ENCODE measurements at places on chromosomes 2 and 18. TPM values are rescaled to one million over a fixed set of nuclear protein-coding genes. Genes with fewer than 3 reads are reported as not detected.

DNA sequence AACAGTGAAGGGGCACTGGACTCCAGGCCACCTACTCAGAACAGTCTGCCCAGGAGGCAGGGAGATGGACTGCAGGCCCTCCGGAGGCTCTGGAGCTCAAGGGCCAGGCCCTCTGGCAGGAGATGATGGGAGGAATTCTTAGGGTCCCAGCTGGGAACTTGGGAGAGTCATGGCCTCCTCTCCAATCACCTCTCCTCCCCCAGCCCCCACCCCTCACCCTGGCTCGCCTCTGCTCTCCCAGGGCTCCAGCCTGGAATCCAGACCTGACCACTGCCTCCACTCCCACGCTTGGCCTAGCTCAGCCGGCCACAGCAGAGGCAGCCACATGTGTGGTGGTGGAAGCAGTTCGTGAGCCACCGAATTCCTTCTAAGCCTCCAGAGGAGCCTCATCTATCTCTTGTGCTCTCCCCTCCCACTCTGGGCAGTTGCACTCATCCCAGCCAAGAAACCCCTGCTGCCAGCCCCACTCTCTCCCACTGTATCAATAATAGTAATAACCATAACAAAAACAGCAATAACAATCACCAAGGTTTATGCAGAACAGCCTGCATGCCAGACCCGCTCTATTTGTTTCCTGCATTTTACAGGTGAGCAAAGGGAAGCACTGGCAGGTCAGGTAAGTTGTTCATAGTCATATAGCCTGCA is 67.4 kb downstream of the TNS1 start:
- no peak for DNase-seq

DNA sequence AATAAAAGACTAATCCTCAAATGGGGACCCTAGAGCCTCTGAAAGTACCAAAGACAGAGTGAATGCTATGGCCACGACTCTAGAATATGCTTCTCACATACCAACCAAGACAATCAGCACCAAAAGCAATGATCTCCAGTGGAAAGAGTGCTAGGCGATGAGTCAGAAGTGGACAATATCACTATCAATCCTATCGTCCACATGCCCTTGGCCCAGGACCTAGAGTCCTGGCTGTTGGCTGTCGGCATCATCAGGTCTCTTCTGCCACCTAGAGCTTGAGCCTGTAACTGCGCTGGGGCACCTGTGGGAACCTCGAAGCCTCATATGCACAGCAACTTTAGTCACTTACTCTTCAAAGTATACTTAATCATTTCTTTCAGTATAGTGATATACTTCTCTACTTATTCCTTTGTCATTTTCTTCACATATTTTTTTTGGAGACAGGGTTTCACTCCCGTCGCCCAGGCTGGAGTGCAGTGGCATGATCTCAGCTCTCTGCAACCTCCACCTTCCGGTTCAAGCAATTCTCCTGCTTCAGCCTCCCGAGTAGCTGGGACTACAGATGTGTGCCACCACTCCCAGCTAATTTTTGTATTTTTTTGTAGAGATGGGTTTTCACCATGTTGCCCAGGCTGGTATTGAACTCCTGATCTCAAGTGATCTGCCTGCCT is 29.7 kb downstream of the NOL10 start:
- peak; percentile 31 for DNase-seq

GRCh38 chr2:20674974-20675679 is 8.2 kb downstream of the GDF7 start:
- no peak for DNase-seq

DNA sequence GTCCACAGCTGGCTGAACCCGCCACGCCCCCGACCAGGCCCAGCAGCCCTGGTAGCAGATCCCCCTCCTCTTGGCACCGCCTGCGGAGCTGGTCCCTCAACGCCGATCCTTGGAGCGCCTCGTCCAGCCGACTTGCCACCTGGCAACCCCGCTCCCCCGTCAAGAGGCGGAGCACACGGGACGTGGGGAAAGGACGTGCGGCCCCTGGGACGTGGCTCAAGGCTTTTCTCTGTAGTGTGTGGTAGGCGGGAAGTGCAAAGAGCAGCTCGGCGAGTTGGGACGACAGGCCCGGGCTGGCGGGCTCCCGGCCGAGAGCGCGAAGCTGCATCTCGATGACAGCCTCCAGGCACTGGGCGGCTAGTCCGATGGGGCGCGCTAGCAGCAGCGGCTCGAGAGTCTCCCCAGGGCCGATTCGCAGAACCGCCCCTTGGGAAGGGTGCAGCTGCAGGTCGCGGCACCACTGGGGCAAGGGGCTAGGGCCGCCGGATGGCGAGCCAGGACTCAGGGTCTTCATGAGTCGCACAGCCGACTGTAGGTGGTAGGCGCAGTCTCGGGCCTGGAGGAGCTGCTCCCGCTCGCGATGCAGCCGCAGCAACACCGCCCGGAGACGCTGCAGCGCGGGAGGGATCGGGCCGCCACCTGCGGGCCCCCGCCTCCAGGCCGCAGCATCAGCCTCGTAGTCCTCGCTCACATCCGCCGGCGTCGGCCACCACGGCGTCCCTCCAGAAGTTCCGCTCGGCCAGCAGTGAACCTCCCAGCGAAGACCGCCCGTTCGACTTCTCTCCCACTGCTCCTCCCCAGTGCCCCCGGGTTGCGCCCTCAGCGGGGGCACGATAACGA is 617 bp downstream of the CCDC142 start:
- DNase-seq: no peak

- DNase-seq: no peak
Measured at GRCh38 chr2:74566076-74566753, 11.7 kb downstream of the DOK1 start.

- no peak for DNase-seq
Measured at GRCh38 chr2:159202568-159203071, 83.9 kb downstream of the WDSUB1 start.

AQP4 gene
- 0.80 TPM for polyA plus RNA-seq

DNA sequence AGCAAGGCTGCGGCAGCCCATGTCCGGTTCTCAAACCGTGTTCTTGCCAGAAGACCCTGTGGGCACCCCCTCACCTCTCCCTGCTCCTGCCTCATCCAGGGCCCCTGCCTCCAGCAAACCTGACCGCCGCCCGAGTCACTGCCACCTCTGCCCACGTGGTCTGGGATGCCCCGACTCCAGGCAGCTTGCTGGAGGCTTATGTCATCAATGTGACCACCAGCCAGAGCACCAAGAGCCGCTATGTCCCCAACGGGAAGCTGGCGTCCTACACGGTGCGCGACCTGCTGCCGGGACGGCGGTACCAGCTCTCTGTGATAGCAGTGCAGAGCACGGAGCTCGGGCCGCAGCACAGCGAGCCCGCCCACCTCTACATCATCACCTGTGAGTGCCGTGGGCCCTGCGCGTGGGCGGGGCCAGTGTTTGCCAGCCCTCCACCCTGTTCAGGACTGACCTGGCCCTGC is 32.2 kb downstream of the MTERF4 start:
- DNase-seq: no peak

DNA sequence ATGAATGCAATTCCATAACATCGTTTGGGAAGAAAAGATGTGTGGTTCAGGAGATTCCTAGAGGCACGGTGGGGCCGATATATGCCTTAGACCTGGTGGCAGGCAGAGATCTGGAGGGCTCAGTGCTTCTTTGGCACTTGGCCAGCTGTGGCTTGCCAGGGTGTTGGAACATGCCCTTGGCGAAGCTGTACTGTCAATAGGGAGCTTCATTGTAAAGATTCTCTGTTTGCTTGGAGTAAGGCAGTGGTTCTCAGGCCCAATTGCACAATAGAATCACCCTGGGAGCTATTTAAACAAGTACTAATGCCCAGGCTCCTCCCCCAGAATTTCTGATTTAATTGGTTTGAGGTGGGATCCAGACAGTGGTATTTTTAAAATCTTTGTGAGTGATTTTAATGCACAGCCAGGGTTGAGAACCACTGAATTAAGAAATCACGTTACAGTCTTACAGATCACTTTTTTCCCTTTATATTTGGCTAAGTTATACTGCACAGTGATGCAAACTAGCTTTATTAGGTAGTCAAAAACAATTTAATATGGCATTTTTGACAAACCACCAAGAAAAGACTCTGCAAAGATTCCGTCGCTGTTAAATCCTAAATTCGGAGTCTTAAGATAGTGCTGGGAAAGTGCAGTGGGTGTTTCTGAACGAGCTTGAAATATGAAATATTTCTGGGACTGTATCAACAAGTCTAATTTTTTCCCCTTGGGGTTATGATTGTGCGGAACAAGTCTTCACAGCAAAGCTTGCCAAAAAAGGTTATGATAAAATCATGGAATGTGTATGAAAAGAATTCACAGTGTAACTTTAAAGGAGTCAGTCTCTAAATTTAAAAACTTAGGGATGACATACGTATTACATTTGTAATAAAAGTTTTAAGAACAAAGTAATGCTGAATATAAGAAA is 78.0 kb downstream of the CRIM1 start:
- no peak for DNase-seq

PIEZO2 gene
- 23.7 TPM for polyA plus RNA-seq

SERPINB5 gene
- polyA plus RNA-seq: 0.13 TPM

DNA sequence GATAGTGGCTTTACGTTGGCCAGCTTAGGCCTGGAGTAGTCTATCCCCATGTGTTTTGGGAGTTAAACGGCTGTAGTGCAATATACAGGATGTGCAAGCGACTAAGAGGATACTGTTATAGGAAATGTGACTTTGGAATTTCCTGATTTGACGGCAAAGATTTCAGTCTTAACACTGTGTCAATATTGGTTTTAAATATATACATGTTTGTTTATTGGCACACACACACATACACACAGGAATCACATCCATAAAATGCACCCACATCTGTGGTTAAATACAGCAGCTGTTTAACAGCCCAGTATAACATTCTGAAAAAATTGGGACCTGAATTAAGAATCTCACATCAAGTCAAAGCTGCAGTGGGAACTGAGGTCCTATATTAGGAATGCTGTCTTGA is 347.1 kb downstream of the TXNL1 start:
- DNase-seq: no peak

DNA sequence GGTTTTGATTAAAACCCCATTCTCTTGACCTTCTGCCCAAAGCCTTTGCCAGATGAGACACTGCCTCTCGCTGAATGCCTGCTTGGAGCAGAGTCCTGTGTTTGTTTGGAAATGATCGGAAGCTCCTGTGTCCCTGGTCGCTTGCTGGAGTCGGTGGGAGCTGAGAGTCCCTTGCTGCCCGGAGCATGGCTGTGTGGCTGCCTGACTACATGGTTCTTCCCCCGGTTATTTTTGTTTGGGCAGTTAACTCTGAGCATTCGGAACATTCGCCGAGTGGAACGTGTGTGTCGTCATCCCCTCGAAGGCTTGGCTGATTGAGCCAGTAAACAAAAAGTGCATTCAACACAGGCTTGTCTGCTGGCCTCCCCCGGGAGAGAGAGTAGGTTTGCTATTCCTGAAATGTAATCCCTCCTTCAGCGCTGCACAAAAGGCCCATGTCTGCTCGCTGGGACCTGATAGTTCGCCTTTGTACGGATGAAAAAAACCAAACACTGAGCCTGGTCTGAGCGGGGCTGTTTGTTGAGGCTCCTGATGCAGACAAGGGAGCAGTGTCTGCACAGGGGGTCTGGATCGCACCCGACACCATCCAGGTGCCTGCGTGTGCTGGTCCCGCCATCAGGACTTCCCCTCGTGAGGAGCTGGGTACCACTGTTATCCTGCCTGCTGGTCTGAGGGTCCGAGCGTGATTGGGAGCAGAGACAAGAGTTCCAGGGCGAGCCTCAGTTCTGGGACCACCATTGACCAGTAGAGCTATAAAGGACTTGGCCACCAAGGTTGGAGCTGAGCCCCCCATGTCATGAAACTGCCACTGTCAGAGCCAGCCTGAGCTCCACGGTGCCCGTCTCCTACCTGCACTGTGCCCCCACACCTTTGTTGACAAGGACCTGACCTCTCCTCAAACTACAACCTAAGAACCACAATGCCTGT is 83.8 kb downstream of the AGAP1 start:
- DNase-seq: peak; percentile 42

- no peak for DNase-seq
Measured at GRCh38 chr2:20781656-20782265, 41.1 kb downstream of the LDAH start.

DNA sequence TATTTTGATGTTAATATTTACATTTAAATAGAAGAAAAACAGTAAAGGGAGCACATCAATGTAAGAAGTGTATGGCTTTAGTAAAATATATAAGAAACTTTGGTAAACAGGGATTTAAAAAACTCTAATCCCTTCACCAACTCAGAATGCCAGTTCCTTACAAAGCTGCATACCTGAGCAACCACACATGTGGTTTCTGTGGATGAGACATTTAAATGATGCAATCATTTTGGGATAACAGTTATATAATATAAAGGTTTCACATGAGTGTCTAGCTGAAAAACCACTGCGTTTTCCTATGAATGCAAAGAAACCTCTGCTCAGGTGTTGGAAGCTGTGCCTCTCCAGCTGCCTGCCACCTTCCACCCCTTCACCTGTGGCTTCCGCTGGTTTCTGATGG is 209.1 kb upstream of the REV1 start:
- DNase-seq: no peak

Data from left kidney (tissue), 8 donors.